ENCODE measurements at places on chromosomes 2 and 18.

DNA sequence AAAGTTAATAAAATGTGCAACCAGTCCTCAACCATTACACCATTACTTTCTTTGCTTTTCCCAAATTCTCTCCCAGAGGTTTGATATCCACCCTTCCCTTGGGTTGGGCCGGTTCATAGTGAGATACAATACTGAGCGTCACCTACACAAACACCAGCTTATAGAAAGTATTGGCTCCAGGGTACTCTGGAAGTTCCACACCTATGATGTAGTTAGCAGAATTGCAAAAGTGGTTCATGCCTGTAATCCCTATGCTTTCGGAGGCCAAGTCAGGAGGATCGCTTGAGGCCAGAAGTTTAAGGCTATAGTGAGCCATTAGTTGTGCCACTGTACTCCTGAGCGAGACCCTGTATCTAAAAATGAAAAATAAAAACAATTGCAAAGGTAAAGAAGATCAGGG is 15.3 kb upstream of the MAP4K3 start:
- DNase-seq: no peak

DNA sequence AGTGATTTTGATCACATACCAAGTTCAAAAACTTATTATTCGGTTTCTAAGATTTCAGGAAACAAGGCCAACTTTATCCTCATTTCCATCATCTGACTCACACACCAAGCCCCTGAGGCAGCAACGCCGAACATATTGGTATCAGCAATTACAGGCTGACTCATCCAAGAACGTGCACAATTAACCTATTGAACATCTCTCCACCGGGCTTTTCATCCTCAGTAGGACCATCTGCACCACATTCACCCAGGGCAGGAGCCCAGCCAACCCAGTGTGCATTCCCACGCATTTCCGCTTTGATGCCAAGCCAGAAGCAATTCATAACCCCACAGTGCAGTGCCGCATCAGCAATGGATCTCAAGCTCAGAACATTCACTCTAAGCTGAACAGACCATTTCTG is 52.9 kb downstream of the SCG2 start:
- DNase-seq: no peak

DNA sequence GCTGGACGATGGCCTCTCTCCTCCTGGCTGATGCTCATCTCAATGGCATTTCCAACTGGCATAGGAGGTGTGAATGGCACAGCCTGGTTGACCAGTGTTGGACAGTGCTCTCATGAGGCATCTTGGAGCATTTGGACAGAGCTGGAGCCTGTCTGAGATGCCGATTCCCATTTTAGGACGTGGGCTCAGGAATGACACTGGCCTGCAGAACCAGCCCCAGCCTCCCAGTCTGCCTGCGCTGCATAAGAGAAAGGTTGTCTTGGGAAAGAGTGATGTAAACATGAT is 118.2 kb upstream of the COPS8 start:
- no peak for DNase-seq

DNA sequence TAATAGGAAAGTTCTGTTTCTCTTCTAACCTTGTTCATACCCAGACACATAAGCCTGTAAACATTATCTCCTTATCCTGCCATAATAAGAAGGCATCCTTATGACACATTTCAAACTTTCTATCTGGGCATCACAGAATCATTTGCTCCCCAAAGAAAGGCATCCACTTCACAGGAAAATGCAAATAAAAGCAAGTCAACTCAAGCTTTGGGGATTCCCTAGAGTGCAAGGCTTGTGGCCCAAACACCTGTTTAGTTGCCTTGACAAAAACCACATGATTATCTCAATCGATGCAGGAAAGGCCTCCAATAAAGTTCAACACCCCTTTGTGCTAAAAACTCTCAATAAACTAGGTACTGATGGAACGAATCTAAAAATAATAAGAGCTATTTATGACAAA is 195.7 kb upstream of the GALNT5 start:
- no peak for DNase-seq

- DNase-seq: no peak
Measured at GRCh38 chr2:221563270-221563985, 8.7 kb downstream of the EPHA4 start.

- DNase-seq: no peak
Measured at GRCh38 chr2:170022692-170023091, 155.3 kb upstream of the MYO3B start.

- no peak for DNase-seq
Measured at GRCh38 chr2:221129657-221130056, 442.4 kb downstream of the EPHA4 start.
